ENCODE measurements at places on chromosomes 1 and 21.

DNA sequence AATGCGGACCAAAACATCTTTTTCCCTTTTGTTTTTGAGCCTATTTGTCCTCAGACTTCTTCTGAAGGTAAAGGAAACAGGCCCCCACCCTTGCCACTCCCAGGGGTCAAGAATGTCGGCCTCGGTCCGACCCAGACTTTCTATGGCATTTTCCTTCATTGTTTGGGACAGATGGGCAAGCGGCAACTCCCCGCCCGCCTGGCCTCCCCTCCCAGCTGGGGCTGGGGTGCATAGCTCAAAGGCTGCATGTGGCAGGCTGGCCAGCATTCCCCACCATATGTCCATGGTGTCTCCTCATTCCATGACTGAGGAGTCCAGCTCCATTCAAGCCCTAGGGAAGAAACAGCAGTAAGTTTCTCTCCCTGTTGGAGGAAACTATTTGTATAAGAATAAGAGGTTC lies 29.4 kb upstream of the TSPEAR start:
- DNase-seq: no peak

GRCh38 chr1:14949270-14949835 lies 204.2 kb upstream of the TMEM51 start:
- no peak for DNase-seq

- DNase-seq: no peak
Observed at GRCh38 chr1:206883160-206883559, 14.1 kb upstream of the IL24 start.

- peak; percentile 88 for DNase-seq
Observed at GRCh38 chr1:159826441-159827101, at the start of gene SLAMF8. Gene SLAMF8, plus strand, starts transcription at chr1:159826873. Its CDS starts 26 bp downstream, at chr1:159826899.

DNA sequence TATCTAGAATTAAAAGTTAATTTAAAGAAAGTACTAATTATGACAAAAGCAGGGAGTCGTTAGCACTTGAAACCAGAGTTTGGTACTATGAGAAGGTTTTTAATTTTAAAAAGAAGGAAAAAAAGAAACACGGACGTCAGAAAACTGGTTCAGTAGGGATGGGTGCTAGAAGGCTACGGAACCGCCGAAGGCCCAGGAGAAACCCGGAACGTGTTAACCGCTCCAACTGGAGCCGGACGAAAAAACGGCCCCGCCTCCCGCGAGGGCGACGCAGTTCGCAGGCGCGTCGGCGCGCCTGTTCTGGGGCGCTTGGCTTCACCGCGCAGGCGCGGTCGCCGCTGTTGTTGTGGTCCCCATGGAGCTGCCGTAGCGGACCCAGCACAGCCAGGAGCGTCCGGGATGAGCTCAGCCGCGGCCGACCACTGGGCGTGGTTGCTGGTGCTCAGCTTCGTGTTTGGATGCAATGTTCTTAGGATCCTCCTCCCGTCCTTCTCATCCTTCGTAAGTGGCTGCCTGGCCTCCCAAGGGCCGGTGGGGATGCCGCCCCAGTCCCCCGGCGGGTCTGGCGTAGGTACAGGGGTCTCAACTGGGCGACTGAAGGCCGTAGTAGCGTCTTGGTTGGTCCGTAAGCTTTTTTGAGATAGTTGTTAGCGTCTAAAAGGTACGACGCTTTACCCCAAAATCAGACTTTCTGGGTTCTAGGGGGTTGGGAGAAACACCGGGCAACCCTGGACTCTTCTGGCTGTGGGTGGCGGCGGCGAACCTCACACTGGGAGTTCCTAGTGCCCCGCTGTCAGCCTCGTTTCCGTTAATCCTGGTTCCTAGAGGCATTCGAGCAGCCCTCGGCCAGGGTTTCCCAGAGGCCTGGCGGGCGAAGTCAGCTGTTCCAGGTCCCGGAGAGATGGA lies 31.4 kb upstream of the HMGN1 start:
- DNase-seq: peak; percentile 93

DNA sequence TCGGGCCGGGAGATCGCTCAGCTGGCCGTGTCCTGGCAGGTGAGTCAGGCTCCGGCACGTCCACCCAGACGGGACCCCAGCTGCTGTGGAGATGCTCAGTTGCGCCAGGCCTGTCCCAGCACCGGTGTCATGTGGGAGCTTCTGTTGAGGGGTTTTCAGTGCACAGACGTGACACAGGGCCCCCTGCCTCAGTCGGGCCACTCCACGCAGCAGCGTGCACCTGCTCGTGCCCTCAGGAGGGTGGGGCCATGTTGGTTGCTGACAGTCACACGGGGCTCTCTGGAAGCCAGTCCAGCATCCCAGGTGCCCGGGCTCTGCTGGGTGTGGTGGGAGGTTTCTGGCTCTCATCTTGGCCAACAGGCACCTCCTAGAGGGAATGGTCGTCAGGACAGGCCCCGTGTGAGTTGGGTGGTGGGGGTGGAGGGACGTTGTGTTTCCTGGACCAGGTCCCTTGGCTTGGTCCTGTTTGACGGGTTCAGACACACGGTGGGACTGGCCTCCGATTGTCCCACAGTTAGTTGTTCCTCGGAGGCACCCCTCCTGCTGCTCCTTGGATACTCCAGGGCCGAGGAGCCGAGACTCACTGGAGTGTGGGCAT lies 19.2 kb downstream of the ATAD3B start:
- no peak for DNase-seq

GRCh38 chr21:41426676-41427404 lies 801 bp downstream of the MX1 start:
- no peak for DNase-seq

DNA sequence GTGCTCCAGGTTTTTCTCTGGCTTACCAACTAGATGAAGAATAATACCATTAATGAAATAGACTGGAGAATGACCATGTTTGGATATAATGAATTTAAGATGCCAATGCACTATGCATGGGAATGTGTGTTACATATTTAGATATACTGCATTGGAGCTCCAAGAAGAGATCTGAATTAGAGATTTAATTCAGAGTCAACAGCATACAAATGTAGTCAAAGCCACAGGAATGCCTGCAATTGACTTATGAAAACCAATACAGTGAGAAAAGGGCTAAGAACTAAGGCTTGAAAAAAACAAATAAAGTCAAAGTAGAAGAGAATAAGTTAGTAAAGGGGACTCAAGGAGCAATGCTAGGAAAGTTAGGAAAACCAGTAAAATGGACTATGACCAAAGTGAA lies 59.1 kb downstream of the USP24 start:
- DNase-seq: no peak

DNA sequence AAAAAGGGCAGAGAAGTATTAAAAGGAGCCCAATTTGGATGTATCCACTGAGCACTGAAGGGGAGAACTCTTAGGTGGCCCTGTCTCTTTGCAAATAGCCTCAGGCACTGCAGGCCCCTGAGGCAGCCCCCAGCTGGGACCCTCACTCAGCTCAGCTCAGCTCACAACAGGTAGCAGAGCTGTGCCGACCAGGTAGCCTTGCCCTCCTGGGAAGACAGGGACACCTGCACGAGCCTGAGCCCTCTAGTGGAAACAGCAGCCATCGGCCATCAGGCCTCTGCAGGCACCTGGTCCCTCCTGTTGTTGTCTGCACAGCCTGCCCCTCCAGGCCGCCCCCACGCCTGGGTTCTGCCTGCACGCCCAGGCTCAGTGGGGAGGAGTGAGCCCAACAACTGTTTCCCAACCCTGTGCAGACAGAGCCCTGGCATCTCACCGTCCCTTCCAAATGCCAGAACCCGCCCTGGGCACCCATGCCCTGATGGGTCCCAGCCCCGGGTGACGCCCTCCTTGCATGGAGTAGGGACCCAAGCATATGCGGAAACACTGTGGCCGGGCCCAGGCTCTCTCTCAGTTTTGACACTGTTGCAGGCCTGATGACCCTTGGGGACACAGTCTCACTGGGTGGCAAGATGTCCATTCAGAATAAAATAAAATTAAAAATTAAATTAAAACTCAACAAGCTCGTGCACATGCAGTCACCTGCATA lies 60.0 kb upstream of the AJAP1 start:
- DNase-seq: no peak

GRCh38 chr1:236638945-236639344 lies 34.6 kb upstream of the HEATR1 start:
- DNase-seq: no peak

DNA sequence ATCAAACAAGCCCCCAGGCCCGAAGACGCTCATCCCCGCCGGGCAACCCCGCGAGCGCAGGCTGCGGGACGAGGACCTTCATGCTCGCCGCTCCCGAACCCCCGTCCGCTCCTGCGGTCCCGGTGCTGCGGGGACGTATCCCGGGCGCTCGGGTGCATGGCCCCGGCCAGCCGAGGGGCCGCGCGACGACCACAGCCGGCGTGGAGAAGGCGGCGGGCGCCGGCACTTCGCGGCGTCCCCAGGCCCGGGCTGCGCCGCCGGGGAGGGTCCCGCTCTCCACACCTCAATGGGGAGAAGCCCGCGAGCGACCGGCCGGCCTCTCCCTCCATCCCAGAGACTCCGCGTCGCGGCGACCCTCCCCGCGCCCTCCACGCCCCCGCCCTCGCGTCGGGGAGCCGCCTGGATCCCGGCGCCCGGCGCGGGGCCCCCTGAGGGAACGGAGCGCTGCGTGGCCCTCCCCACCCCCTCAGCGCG lies 401 bp downstream of the ERRFI1 start:
- peak; percentile 8 for DNase-seq

DNA sequence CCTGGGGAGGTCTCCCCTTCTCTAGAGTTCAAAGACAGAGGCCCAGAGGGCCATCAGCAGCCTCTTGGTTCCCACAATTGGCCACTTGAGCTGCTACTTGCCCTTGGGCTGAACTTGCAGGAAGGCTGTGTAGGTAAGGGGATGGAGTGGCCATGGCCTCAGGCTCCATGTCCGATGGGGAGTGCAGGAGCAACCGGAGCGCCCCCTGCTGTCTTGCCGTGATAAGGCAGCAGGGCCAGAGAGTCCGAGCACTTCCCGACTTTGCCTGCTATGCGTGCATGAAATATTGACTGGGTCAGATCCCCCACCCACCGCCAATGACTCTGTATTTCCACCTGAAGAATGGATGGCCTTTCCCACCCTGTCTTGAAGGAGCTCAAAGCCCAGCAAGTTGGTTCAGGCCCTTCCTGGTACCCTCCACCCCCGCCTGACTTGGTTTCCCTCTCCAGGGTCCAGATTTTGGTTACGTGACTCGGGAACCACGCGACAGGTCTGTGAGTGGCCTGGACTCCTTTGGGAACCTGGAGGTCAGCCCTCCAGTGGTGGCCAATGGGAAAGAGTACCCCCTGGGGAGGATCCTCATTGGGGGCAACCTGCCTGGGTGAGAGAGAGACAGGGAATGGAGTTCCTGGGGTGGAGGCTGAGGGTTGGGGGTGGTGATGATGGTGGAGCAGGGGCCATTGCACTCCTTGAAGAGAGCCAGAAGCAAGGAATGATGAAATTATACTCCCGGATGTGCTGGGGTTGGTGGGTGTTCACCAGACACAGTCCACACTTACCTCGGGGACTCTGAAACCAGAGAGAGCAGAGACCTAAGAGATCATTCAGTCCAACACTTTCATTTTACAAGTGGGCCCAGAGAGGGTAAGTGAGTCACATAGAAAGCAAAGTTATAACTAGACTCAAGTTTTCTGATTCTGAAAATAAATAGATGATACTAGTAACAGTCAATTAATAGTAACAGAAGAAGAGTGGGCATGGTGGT lies 25.6 kb downstream of the PADI3 start:
- peak; percentile 26 for DNase-seq

Data from CD8-positive, alpha-beta T cell (primary cell).